ENCODE measurements at places on chromosomes 5 and 9. TPM values are rescaled to one million over a fixed set of nuclear protein-coding genes. Genes with fewer than 3 reads are reported as not detected.
A peak's percentile ranks its signal among the peaks of the same experiment; 100 is the strongest.

- H3K4me1 ChIP-seq, result no peaks in the 10 kb centered on the region
- DNase-seq, result no peak
- no peaks in the 10 kb centered on the region for H3K27me3 ChIP-seq
- no peak overlapping the region for H3K27ac ChIP-seq
Observed at GRCh38 chr9:28782630-28783029, 1209.3 kb upstream of the C9orf72 start.

- no peak overlapping the region for H3K4me3 ChIP-seq
- H3K27ac ChIP-seq, result no peak overlapping the region
- H3K4me1 ChIP-seq, result no peaks in the 10 kb centered on the region
- DNase-seq, result no peak
- no peaks in the 10 kb centered on the region for H3K27me3 ChIP-seq
- no peaks in the 10 kb centered on the region for H3K36me3 ChIP-seq
Observed at GRCh38 chr5:143606043-143606752, 202.7 kb upstream of the NR3C1 start.

DNA sequence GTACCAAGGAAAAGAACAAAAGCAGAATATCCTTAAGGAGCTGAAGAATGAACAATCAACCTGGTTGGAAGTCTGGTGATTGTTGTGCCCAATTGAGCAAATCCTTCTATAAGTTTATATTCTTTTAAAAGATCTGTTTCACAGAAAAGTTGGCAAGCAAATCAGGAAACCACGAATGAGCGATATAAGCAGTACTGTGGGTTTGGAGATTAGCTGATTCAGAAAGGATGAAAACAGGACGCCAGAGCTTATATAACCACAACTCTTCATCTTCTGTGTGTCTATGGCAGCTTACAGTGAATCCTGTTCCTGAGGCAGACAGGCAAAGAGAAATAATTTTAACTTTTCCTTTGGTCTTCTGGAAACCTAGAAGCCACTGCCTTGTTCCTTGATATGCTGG, 61.7 kb downstream of the SLC38A9 start:
- H3K36me3 ChIP-seq, result no peaks in the 10 kb centered on the region
- H3K4me1 ChIP-seq, result no peaks in the 10 kb centered on the region
- no peak for DNase-seq
- no peak overlapping the region for H3K4me3 ChIP-seq
- H3K27ac ChIP-seq, result no peak overlapping the region
- H3K27me3 ChIP-seq, result no peaks in the 10 kb centered on the region

DNA sequence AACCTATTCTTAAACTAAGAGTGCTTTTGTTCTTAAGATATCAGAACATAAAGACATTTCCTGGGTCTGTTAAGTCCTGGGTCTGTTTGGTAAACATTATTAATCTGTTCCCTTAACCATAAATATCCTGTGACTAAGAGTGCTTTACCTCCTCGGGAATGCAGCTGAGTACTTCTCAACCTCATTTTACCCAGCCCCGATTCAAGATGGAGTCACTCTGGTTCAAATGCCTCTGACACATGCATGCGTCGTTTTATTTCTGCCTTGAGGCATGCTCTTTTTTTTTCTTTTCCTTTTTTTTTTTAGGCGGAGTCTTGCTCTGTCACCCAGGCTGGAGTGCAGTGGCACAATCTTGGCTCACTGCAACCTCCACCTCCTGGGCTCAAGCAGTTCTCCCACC, 39.8 kb upstream of the FBXL17 start:
- no peak for DNase-seq
- H3K36me3 ChIP-seq, result no peaks in the 10 kb centered on the region

- no peaks in the 10 kb centered on the region for H3K36me3 ChIP-seq
- no peak overlapping the region for H3K4me3 ChIP-seq
- H3K27ac ChIP-seq, result no peak overlapping the region
- DNase-seq, result no peak
Observed at GRCh38 chr9:78187763-78188484, 48.0 kb upstream of the CEP78 start.

DNA sequence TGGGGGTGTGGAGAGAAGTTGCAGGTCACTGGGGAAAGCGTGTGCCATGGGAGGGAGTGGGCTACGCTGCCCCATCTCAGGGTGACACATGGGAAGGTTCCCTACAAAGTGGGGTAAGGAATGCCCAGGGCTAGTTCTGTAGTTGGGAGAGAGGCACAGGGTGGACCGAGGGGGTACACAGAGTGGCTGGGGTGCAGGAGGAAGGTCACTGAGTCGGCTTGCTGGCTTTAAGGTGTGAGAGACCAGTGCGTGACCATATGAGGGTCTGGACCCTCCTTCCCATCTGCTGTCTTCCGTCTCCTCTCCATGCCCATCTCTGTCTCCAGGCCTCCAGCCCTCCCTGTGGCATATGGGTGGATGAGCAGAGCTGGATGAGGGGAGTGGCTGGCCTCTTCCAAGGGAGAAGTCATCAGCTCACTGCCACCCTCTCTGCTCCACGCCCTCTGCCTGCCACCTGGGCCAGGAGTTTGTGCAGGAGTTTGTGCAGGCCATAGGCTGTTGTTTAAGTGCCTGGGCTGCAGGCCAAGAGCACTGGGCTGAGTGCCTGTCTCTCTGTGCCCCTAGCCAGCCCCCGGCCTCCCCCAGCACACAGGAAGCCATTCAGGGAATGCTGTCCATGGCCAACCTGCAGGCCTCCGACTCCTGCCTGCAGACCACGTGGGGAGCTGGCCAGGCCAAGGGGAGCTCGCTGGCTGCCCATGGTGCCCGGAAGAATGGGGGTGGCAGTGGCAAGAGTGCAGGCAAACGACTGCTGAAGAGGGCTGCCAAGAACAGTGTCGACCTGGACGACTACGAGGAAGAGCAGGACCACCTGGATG, 96.8 kb downstream of the PHF2 start:
- DNase-seq, result peak; percentile 25
- H3K4me3 ChIP-seq, result no peak overlapping the region
- H3K4me1 ChIP-seq, result no peaks in the 10 kb centered on the region
- peaks cover 13% of the 10 kb centered on the region for H3K36me3 ChIP-seq
- H3K27me3 ChIP-seq, result no peaks in the 10 kb centered on the region
- no peak overlapping the region for H3K27ac ChIP-seq

GRCh38 chr9:110059461-110059860, 148.5 kb downstream of the C9orf152 start:
- no peak overlapping the region for H3K27ac ChIP-seq
- no peak overlapping the region for H3K4me3 ChIP-seq
- DNase-seq, result no peak
- no peaks in the 10 kb centered on the region for H3K36me3 ChIP-seq

Gene CEP120
- total RNA-seq, result 18.7 TPM

Gene C5orf58
- total RNA-seq, result not detected
